Renal cortex interstitium (tissue), 15 donors: ENCODE measurements at places on chromosomes 1 and 21. TPM values are rescaled to one million over a fixed set of nuclear protein-coding genes. Genes with fewer than 3 reads are reported as not detected.

GRCh38 chr1:108503062-108503733, 53.1 kb downstream of the NBPF6 start:
- DNase-seq: no peak

DNA sequence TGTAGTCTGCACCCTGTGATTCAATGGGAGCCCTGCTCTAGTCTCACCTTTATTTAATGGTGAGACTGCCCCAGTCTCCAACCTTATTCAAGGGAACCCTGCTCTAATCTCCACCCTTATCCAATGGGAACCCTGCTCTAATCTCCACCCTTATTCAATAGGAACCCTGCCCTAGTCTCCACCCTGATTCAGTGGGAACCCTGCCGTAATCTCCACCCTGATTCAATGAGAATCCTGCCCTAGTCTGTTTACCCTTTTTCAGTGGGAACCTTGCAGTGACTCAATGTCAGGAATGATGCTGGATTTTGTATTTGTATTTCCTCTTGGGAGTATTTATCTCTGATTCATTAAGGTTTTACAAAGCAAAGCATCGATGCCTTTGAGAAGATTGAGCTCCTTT, 39.5 kb downstream of the TRPM2 start:
- no peak for DNase-seq

Gene SLFNL1
- 0.23 TPM for polyA plus RNA-seq

Gene RAB42
- 3.9 TPM for polyA plus RNA-seq

- DNase-seq: no peak
Observed at GRCh38 chr1:151504759-151505158, 6.4 kb upstream of the CGN start.

Gene PGBD5
- polyA plus RNA-seq: 8.1 TPM

- no peak for DNase-seq
Observed at GRCh38 chr1:152951711-152952110, 4.7 kb downstream of the SPRR5 start.

DNA sequence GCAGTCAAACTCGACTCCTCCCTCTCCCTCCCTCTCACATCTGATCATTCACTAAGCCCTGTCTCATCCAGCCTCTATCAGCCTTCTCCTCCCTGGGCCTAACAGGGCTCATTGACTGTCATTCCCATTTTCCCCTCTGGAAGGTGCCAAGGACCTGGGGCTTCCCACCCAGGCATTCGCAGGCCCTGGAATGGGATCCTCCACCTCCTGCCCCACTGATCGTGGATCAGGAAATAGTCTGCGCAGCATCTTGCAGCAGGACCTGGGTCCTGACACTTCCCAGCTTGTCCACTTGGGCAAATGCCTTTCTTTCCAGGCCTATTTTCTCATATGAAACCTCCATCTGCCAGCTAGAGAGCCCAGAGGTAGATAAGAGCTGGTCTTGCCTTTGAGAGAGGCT, 71.2 kb upstream of the ZC3H12A start:
- DNase-seq: no peak

- no peak for DNase-seq
Observed at GRCh38 chr1:218249338-218250140, 35.6 kb upstream of the RRP15 start.

Gene REN
- polyA plus RNA-seq: 80.3 TPM

Gene SLC45A3
- polyA plus RNA-seq: 8.9 TPM

DNA sequence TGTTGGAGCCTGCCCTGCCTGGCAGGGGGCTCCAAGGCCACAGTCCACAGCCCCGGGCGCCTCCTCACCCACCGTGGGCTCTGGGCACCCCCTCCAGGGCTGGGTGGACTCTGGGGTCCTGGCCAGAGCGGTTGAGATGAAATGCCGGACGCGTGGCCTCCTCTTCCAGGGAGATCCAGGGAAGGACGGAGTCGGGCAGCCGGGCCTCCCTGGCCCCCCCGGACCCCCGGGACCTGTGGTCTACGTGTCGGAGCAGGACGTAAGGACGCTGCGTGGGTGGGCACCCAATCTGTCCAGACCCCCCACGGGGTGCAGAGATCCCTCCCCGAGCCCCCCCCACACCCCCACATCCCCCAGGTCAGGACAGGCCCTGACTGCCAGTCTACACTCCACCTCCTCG, 51.2 kb downstream of the SLC19A1 start:
- DNase-seq: no peak

DNA sequence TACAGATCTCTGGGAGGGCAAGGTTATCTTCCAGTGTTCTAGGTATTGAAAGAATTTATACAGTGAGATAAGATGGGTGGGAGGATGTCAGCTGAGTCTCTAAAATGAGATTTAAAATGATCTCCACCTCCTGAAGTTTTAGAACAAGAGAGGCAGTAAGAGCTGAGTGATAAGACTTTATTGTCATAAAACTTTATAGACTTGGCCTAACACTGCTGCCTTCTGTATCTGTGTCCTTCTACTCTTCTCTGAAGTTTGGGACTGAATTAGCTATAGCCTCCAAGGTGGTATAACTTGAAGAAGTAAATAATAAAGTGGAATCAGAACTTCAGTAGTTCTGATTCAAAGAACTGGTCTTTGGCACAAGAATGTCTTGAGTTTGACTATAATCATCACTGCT, 48.3 kb downstream of the SUCO start:
- no peak for DNase-seq

DNA sequence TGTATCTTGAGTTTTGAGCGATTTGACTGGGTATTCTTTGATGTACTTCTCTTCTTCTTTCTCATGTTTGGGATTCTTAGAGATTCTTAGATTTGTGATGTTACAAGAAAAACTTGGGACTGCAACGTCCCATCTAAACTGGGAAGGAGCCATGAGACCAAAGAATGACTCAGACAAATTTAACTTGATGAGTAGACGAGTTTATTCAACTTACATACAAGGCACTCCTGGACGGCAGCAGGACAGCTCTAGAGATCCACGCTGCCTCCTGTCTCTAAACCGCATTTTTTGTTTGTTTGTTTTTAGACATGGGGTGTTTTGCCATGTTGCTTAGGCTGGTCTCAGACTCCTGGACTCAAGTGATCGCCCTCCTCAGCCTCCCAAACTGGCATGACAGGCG, 137.1 kb downstream of the PIK3R3 start:
- no peak for DNase-seq

DNA sequence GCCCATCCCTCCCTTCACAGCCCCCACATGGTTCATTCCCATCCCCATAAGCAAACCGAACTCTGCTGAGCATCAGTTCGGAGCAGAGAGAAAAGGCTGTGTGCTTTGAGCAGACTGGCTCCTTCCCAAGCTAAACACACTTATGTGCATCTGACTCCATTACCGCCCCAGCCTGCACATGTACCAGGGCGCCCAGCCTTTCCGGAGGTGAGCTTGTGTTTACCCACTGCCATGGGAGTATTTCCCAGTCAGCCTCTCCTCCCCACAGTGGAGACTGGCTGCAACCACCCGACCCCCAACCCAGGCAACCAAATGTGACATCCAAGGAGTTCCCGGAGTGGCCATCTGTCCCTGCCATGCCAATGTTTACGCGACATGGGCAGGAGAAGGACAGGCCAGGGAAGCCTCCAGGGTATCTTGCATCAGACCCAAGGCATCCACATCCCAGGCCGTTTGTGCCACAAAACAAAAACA, 9.4 kb downstream of the TIAM1 start:
- DNase-seq: no peak

Gene AK4
- polyA plus RNA-seq: 51.5 TPM

GRCh38 chr21:33619726-33620125, 21.8 kb downstream of the CRYZL1 start:
- no peak for DNase-seq

Gene KRTAP11-1
- polyA plus RNA-seq: not detected

GRCh38 chr1:22143065-22144033, at the start of gene WNT4:
TSS of gene WNT4 (minus strand) at chr1:22143097. CDS start at chr1:22142922, 175 bp downstream.
- DNase-seq: no peak
